ENCODE measurements at places on chromosomes 1 and 21.

DNA sequence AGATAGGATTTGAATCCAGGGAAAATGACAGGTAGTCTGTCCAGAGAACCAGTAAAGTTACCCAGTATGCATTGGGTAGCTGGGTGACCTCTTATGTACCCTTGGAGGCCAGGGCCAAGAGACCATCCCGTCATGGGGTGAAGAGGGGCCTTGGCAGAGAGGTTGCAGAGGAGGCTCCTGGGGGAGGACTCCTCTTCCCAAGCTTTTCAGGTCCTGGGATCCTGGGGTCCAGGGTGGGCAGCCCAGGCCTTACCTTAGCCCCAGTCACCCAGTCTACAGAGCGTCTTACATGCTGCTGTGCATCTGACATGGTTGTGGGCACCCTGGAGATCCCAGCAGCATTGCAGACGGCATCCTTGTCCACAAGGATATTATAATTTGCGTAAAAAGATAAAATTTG, 14.0 kb downstream of the PMF1 start:
- no peak for DNase-seq

DNA sequence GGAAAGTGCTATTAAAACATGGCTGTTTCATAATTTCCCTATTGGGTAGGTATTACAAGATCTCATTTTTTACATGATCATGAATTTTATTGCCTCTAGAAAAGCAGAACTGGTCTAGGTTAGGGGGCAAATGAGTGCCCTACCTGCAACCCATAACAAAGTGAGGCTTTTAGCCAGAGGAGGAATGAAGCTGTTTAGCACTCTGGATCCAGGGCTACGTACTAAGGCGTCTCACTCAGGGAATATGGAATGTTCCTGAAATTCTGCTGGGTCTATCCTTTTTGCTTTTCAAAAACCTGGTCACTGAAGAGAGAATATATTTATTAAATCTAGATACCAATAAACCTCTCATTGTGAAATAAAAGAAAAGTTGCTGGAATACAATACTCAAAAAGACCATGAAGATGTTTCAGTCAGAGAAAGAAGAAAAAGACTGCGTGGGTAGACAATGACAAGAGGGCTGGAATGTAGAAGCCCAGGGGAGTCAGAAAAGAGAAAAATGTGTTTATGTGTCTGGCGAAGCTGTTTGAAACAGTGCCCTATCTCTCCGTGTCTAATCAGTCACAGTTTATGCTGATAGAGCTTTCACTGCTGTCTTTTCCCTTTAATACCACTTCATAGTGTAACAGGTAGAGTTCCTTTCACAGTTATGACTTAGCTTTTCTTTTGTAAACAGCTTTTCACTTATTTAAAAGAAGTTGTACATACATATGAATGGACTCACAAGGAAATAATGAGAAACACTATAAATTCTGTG, 25.0 kb upstream of the SYDE2 start:
- DNase-seq: no peak

DNA sequence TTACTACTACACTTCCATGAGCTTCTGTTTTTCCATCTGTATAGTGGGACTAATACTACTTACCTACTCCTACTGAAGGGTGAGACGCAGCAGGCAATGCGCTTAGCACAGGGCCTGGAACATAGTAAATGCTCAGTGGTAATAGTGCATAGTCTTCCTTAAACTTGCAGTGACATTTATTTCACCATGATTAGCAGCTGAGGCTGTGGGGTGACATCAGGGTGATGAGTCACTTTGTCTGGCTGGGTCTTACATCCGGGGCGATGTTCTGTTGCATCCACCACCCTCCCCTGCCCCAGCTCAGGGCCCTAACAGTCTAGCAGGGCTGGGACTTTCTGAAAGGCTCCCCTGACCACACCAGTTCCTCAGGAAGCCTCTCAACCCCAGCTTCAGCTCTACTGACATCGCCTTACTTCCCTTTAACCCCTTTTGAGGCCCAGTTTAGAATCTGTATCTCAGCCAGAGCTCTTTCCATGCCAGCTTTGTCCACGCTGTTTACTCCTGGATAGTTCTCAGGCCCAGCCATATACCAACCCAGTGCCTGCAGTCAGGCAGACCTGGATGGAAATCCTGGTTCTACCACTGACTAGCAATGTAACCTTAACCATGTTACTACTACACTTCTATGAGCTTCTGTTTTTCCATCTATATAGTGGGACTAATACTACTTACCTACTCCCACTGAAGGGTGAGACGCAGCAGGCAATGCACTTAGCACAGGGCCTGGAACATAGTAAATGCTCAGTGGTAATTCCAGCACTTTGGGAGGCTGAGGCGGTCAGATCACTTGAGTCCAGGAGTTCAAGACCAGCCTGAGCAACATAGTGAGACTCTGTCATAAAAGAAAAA, 66.3 kb downstream of the CD58 start:
- DNase-seq: peak; percentile 77

GRCh38 chr21:29318354-29318753, 19.6 kb downstream of the BACH1 start:
- no peak for DNase-seq

DNA sequence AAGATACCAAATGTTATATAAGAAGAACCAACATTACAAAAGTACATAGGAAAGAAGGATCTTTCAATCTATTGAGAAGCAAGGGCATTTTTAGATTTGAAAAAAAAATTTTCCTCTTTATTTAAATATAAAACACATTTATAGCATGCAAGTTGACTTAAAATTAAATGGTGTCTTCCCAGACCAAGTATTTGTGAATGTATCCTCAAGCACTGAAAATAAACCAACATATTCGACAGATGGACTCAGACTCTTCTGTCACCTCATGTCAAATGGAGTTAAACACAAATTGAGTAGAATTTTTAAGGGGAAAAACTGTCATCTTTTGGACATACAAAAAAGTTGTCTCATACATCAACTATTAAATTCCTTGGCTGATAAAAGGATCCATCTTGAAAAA, 77.0 kb upstream of the GNG4 start:
- no peak for DNase-seq

- no peak for DNase-seq
These were observed 6.2 kb upstream of the HIVEP3 start for GRCh38 chr1:41924911-41925310.

DNA sequence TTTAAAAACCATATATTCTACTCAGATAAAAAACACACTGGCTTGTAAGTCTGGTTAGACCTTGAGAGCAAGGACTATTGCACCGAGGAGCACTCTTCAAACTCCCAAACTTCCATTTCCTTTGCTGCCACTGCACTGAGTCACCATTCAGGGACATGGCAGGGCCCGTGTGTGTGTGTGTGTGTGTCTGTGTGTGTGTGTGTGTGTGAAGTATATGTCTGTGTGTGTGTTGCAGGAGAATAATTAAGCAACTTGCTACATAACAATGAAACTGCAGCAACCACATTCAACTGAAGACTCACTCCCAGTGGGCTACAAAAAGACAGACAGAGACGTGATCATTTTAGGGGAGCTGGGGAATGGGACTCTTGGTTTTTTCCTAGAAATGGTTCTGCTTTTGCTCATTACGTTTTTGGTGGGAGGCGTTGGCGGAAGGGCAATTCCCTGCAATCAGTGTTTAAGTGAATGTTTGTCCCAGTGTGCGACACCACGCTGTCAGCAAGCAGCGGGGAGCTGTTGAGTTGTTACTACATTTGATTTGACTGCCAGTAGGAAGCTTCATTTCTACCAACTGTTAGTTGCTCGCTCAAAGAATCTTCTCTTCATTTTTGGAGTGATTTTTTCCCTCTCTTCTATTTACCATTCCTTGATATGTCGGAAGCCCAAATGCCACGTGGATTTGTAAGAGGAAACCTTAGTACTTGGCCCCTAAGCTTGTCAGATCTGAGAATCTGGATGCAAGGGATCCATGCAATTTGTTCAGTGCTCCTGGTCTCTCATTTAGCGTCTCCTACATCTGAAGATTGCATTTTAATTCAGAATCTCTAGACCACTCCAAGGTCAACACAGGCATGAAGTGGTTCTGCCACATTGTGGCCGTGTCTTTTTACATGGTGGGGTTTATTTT, 36.1 kb downstream of the ESRRG start:
- no peak for DNase-seq

DNA sequence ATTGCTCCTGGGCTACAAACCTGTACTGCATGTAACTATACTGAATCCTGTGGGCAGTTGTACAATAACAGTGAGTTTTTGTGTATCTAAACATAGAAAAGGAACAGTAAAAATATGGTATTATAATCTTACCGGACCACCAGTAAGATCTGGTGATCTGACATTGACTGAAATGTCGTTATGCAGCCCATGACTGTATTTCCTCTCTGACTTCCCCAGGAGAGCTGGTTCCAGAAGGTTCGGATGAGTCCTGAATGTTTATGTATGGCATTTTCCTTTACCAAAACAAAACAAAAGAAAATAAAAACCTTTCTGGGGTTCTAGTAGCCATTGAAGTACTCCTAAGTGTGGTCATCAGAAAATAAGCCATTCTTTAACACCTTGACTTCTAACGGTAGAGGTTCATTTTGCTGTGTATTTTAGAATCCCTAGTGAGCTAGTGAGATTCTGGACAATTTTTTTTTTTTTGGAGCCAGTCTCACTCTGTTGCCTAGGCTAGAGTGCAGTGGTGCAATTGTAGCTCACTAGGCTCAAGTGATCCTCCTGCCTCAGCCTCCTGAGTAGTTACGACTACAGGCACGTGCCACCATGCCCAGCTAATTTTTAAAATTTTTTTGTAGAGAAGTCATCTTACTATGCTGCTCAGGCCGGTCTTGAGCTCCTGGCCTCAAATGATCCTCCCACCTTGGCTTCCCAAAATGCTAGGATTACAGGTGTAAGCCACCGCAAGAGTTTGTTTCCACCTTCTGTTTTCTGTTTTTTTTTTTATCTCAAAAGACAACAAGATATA, 27.7 kb downstream of the UBE4B start:
- DNase-seq: no peak

- no peak for DNase-seq
These were observed 89.3 kb downstream of the LAMC2 start for GRCh38 chr1:183275322-183275721.

- no peak for DNase-seq
These were observed 39.8 kb downstream of the NEK7 start for GRCh38 chr1:198196630-198197029.

DNA sequence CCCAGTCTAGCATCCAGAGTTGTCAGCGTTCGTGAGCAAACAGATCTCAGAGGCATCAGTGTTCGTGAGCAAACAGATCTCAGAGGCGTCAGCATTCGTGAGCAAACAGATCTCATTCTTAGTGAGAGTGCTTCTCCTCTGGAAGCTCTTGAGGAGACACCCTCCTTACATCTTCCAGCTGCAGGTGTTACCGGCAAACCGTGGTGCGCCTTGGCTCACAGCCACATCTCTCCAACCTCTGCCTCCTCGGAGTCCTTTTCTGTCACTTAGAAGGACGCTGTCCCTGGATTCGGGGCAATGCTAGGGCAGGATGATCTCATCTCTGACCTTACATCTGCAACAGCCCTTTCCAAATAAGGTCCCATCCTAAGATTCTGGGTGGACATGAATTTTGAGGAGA, 14.6 kb upstream of the UMODL1 start:
- DNase-seq: no peak

- DNase-seq: no peak
These were observed 27.3 kb downstream of the SPSB1 start for GRCh38 chr1:9319789-9320519.

DNA sequence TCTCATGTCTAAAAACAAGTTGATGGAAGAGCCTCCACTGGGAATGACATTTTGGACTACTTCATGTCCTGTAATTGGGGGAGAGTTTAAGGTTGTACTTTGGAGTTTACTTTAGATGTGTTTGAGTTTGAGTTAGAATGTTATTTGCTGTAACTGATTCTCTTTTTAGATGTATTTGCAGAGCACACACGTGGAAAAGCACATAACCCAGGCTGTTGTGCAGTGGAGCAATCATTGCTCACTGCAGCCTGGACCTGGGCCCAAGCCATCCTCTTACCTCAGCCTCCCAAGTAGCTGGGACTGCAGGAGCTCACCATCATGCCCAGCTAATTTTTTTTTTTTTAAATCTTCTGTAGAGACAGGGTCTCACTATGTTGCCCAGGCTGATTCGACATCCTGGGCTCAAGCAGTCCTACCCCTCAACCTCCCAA, 36.7 kb upstream of the SH3D21 start:
- DNase-seq: no peak

GRCh38 chr1:216665406-216665805, 57.8 kb downstream of the ESRRG start:
- DNase-seq: no peak

DNA sequence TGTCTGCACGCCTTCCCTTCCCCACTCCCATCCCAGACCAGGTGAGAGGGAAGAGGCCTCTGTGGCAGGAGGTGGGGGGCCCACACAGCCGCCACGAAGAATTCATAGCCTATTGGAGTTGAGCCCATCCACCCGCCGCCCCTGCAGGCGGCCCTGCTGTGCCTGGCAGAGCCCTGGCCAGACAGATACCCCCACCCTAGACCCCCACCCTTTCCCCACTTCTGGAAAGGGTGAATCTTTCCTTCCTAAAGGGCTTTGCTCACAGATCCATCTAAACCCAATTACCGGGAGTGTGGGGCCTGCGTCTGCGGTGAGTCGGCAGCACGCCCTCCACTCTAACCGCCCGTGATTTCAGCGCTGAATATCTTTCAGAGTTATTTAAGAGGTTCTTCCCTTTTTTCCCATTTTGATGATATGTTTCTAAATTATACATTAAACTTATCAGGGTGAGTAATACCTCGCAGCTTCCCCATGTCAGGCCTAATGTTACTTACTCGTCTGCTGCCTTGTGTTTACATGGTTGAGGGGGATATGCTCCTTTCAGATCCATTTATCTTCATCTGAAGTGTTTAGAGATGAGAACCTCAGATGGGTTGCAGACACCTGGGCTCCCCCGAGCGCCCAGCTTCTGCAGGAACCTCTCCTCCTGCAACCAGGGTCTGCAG, 183.9 kb upstream of the VAMP3 start:
- no peak for DNase-seq

All from stimulated activated CD8-positive, alpha-beta memory T cell treated with anti-CD3 and anti-CD28 coated beads, Interleukin-4, amount 100 ng/mL, for 1 hour (primary cell).